SK-N-DZ (cell line): ENCODE measurements at places on chromosomes 4 and X.

DNA sequence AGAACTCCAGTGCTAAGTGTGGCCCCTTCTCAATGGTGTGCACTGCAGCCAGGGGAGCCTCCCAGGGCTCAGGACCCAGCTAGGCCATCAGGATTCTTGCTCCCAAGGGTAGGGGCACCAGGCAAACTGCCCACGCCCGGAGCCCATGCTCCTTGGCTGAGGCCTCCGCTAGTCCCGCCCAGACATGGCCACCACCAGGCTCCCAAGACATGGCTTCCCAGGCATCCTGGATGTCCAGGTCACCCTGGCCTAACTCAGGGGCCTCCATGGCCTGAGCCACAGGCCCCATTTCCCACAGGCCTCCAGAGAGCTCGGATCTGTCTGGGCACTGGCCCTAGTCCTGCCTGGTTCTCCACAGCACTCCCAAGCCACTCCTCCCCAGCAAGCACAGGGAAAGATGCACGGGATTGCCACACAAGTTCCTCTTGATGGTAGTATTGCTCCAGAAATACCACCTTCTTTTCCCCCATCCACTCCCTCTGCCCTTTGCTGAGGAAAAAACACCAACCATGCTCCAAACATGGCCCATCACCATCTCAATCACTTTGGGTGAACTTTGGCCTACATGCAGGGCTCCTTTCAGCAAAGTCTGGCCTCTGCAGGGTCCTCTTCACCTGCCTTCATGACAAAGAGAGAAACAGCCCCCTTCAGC is 274.7 kb upstream of the AGTR2 start:
- no peak for DNase-seq

GRCh38 chrX:22110729-22111494 is 78.8 kb downstream of the PHEX start:
- DNase-seq: no peak

DNA sequence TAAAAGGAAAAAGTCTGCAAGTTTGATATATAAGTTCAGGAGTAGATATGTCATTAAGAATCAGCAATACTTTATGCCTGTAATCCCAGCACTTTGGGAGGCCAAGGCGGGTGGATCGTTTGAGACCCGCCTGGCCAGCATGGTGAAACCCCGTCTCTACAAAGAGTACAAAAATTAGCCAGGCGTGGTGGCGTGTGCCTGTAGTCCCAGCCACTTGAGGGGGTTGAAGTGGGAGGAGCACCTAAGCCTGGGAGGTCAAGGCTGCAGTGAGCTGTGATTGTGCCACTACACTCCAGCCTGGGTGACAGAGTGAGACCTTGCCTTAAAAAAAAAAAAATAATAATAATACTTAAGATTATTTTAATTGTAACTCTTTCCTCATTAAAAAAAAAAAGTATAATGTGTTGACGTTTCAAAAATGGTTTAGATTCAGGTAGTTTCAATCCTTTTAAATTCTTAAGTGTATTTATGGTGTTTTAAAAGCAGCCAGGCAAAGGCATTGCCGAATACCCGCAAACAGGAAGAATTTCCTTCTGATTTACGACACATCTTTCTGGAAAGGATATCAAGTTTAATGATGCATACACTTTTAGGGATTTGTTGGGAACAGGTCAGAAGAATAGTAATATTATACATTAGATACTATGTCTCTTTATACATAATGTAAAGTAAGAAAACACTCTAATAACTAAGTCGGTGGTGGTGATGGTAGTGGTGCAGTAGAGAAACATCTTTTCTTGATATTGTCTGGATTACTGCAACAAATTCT is 80.9 kb downstream of the KDM6A start:
- DNase-seq: no peak

DNA sequence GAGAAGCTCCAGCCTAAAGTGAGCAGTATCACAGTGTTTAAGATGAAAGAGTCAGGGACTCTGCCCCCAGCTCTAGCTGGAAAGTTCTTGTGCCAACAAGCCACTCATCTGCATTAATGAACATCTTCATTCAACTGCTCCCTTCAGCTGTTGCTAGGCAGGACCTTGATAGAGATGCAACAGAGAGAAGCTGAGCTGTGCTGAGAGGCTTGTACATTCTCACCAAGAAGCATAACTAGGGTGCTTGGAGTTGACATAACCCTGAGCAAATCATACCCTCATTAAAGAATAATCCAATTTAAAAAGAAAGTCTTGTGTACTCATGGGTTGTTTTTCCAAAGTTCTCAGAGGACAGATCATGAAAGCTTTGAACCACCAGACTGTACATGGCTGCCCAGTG is 63.2 kb downstream of the ATXN3L start:
- DNase-seq: no peak

GRCh38 chrX:29376584-29376983 is 789.3 kb downstream of the IL1RAPL1 start:
- DNase-seq: no peak
